ENCODE measurements at places on chromosomes 12 and 14.

DNA sequence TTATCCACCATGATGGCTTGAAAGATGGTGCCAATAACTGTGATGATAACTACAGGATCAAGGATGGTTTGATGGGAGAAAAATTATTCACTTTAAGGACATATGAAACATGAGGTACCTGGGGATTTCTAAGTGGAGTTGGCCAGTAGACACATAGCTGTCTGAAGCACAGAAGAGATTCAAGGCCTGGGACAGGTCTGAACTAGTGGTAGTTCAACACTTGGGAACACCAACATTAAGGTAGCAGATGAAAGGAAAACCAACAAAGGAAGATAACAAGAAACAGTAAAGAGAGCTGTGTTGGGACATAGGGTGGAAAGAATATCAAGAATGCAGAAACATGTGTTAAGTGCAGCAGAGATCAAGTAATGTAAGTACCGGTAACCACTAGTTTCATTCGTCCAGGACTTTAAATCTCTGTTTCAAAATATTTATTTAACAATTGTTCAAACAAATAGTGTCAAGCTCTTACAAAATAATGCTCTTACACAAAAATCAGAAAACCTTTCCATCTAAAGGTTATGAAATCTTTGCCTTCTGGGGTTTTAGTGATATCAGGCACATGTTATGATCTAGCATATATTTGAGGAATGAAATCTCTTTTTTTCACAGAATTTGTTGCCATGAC is 104.7 kb downstream of the ST8SIA1 start:
- DNase-seq: no peak

DNA sequence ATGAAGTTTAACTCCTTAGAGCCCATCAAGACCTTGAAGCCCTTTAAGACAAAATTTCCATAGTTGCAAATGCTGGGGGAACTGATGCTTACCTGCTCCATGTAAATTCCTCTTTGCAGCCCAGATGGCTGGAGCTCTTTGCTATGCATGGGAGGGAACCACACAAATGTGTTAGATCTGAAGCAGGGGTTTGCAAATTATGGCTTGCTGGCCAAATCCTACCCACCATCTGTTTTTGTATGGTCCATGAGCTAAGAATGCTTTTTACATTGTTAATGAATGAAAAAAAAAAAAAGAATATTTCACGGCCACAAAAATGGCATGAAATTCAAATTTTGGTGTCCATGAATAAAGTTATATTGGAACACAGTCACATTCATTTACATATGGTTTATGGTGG is 74.6 kb downstream of the GCH1 start:
- no peak for DNase-seq

DNA sequence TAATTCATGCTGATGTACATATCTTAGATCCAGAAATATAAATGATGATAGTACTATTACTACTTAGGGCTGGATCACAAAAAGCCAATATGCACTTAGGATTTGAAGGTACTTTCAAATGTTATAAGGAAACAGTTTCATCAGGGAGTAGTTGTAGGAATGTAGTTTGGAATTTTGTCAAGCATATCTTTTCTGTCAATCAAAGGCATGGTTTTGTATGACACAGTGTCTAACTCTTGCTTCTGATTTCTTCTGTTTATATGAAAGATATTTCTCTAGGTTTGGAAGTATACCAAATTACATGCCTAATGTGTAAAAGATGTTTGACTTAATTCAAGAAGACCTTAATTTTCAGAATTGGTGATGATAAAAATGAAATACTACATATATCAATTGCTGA is 135.7 kb downstream of the RAD51B start:
- no peak for DNase-seq

- DNase-seq: no peak
These were observed 15.0 kb downstream of the NDUFA12 start for GRCh38 chr12:94988471-94988870.

- DNase-seq: no peak
These were observed 5.9 kb downstream of the RPS6KL1 start for GRCh38 chr14:74917178-74917543.

DNA sequence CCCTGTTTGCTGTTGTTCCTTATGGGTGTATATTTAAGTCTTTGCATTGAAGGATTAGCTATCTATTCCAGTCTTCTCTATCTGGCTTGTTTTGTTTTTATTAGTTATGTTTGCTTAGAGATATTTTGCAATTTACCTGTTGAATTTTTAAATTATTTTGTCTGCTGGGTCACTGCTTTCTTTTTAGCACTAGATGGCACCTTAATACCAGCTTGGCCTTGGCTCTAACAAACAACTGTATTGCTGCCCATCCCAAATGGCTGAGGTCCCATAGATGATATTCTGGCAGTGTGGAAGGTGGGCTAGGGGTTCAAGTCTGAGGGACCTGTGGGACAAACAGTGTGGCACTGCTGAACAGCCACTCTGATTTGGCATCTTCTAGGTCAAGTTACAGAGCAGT is 144.0 kb upstream of the FBXO33 start:
- DNase-seq: no peak

- DNase-seq: no peak
These were observed 15.8 kb downstream of the NGDN start for GRCh38 chr14:23485326-23485725.

GRCh38 chr12:63985945-63986344 is 141.4 kb downstream of the SRGAP1 start:
- no peak for DNase-seq

- no peak for DNase-seq
These were observed 5.1 kb upstream of the DYRK4 start for GRCh38 chr12:4556735-4557530.

DNA sequence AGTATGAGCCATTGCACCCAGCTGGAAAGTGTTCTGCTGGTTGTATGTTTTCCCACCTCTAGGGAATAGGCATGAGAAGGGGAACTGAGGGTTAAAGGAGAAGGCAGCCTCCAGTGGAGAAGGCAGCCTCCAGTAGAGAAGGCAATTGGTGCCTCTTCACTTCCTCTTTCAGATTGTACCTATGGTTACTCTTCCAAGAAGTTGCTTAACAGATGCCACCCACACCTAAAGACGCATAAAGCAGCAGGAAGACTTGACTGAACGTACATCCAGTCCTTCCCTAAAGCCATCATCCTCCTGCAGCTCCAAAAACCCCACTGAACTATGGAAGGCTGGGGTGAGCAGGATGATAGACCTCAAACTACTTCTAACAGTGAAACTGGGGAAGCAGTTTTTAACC is 13.1 kb downstream of the DPF3 start:
- DNase-seq: no peak

DNA sequence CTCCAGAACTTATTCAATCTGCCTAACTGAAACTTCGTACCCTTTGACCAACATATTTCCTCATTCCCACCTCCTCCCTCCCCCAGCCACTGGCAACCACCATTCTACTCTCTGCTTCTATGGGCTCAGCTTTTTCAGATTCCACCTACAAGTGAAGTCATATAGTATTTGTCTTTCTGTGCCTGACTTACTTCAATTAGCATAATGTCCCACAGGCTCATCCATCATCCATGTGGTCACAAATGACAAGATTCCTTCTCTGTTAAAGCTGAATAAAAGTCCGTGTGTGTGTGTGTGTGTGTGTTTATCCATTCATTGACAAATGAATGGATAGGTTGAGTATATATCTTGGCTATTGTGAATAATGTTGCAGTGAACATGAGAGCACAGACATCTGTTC is 1.3 kb upstream of the C14orf39 start:
- no peak for DNase-seq

- no peak for DNase-seq
These were observed 257.4 kb downstream of the ZFP36L1 start for GRCh38 chr14:68535404-68536017.

DNA sequence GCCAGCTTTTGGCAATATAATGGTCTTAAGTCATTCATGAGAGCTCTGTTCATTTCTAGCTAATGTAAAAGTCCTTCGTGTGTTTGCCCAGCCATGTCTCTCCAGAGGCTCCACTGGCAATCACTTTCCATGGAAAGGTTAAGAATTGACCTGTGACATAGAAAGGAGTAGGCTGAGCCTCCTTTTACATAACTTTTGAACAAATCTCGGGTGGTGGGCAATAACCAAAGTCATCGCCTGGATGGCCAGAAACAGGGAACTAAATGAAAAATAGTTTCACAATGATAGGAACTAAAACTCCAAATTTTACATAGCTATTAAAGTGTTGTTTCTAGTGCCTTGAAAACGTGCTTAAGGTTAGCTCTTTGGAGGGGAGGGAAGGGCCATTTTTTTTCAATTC is 6.5 kb downstream of the BHLHE41 start:
- DNase-seq: no peak

- DNase-seq: peak; percentile 84
These were observed 4.4 kb upstream of the TINF2 start for GRCh38 chr14:24246765-24247212.

- no peak for DNase-seq
These were observed 4.5 kb downstream of the PRPF40B start for GRCh38 chr12:49627752-49628360.

GRCh38 chr14:53032838-53033390 is 82.1 kb upstream of the FERMT2 start:
- DNase-seq: no peak

- DNase-seq: no peak
These were observed 898.4 kb downstream of the SLC16A7 start for GRCh38 chr12:60494244-60494643.

DNA sequence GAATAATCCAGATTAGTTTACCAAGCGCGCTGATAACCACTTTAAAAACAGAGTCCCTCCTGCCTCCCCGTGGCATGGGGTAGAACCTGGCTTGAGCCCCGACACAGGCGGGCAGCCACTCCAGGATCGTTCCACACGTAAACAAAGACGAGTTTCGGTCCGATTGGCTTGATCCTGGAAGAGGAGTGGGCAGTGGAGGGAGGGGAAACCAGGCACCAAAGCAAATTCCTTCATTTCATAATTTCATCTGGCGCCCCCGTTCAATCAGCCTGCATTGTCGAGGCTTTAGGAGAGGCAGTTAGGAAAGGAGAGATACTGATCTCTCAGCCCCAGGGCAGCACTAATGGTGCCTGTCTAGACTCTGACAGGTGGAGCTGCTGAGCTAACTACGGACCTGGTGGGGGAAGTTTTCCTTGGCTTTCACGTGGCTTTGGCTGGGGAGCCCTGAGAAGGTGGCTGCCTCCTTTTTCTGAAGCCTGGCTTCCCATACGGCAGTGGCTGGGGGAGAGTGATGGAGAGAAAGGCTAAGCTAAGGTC is 751 bp upstream of the GPRC5A start:
- no peak for DNase-seq

- DNase-seq: peak; percentile 48
These were observed 1.5 kb downstream of the PNMA1 start for GRCh38 chr14:73712540-73713180.

DNA sequence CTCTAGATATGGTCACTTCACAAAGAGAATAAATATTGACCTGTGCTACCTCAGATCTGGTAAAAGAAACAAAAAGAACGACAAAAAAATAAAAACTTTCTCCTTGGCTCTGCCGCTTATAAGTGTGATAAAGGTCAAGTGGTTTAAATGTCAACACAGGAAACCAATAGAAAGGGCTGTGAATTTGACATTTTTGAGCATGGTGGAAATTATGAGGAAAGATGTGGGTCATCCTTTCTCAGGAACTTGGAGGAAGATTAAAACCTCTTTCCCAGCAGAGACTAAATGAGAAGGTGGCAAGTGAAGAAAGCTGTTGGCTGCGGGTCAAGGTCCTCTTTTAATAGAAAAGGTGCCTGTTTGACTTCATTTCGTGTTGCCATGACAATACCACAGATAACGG is 28.2 kb downstream of the TESPA1 start:
- DNase-seq: no peak

- peak; percentile 55 for DNase-seq
These were observed 5.3 kb upstream of the FOXN3 start for GRCh38 chr14:89422181-89422951.

DNA sequence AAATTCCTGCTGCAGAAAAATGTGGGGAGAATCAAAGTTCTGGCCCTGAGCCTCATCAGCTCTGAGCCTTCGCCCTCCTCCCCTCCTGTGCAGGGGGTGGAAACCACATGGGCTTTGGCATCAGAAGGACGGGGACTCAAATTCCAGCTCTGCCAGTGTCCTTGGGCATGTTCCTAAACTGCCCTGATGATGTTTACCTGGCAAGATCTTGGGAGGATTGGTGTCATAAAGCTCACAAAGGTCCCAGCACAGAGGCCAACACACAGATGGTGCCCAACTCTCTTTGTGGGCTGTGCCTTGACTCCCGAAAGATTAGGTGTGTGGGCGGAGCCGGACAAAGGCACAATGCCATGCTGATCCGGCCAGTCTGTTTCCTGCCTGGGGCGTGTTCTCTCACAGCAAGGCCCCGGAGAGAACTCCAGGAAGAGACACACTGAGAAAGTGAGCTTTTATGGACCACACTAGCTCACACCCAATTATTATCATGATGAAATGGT is 20.5 kb upstream of the CLMN start:
- no peak for DNase-seq

DNA sequence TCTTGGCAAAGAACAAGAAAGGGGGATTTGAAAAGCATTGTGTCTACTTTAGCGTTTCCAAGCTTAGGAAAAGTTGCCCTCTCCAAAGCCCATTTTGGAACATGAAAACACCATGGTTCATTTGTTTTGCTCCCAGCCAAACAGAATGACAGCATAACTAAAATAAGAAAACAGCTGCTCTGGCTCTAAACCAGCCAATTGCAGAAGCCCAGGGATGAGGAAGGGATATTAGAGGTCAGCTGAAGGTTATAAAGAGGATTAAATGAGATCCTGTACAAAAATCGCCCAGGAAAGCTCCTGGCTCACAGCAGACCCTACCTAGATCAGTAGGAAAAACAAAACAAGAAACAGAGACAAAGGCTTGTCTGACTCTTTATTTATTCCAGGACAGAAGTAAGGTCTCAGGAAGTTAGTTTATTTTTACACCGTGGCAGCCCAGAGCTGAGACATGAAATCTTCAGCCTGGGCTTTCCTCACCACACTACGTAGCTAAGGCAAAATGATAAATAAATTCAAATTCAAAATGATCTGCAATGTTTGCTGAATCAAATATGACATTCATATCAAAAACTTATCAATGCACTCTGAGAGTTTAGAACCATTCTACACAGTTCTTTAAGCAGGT is 25.9 kb downstream of the SPX start:
- no peak for DNase-seq

- no peak for DNase-seq
These were observed 184.0 kb downstream of the MSRB3 start for GRCh38 chr12:65462484-65462883.

GRCh38 chr14:52934762-52935161 is 16.1 kb downstream of the FERMT2 start:
- no peak for DNase-seq

- no peak for DNase-seq
These were observed 4.3 kb upstream of the MMP19 start for GRCh38 chr12:55847033-55847432.

DNA sequence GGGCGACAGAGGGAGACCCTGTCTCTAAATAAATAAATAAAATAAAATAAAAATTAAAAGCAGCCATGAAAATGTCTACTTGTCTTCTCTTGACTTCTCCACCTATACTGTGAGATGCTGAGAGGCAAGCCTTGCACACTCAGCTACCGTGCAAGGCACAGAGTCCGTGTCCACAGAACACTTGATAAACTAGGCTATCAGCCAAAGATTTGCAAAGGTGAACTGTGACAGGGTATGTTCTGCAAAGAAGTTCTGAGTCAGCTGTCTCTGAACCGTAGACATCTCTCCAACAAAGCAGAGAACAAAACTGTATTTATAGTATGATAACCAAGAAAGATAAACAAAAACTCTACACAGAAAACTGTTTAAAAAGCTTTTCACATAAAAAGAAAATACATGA is 35.5 kb downstream of the STXBP6 start:
- DNase-seq: no peak
